ENCODE measurements at places on chromosomes 2 and 18.

DNA sequence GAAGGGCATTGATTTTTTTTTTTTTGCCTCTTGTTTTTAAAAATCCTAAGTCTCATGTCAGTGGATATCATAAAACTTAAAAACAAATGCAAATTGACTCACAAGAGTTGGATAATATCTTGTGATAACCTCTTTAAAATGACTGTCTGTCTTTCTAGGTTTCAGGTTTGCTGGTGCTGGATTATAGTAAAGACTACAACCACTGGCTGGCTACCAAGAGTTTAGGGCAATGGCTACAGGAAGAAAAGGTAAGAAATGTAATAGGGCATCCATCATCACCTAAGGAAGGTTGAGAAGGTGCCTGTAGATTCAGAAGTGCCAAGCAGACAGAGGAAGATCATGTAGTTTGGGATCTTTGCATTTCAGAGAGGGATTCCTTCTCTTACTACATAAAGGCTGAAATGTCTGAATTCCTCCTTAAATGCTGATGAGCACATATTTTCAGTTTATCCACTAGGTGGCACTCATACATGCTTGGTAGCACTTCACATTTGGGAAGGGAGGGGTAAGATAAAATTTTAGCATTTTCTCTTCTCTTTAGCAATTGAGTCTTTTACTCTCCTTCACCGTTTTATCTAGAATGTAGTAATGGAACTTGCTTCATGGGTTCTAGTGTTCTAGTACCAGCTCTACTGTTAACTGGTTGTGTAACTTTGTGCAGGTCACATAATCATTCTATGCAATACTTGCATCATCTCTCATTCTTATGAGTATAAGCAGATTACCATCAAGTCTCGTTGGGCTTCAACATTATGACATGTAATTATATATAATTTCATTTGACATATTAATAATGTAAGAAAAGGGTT lies 21.1 kb downstream of the CPS1 start:
- no peak for DNase-seq

DNA sequence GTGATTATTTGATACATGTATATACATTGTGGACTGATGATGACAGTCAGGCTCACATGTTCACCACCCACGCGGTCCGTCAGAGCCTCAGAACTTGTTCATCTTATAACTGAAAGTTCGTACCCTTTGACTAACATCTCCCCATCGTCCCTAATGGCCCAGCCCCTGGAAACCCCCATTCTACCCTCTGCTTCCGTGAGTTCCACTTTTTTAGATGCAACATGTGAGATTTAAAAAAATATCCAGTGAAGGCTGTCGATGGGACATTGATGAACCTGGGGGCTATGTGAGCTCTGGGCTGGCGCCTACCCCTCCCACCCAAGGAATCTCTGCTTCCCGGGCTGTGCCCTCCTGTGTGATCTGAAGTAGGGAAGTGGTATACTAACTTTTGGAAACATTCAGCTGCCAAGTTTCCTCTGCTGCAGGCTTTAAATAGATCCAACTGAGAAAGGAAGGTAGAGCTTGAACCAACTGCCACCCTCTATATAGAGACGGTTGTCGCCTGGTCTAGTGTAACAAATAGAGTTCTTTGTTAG lies 163.8 kb downstream of the FAM210A start:
- no peak for DNase-seq

DNA sequence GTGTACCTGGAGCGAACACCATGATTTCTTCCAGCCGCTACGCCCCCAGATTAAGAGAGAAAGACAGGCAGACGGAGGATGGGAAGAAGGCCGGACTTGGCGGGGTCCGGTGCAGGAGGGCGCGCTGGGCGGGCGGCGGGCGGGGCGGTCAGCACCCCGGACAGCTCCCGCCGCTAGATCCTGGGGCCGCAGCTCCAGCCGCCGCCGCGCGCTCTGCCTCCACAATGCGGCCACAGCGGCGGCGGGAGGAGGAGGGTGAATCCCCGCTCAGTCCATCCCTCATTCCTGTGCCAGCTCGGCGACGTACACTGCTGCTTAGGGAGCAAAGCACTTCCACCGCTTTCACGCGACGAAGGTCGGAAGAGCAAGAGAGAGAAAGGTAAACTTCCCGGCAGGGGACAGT lies at the start of gene AKAIN1:
AKAIN1 (minus strand) TSS at position 226 of the 403 bp plus-strand sequence; CDS start at position 22, 204 bp downstream.
- DNase-seq = no peak

DNA sequence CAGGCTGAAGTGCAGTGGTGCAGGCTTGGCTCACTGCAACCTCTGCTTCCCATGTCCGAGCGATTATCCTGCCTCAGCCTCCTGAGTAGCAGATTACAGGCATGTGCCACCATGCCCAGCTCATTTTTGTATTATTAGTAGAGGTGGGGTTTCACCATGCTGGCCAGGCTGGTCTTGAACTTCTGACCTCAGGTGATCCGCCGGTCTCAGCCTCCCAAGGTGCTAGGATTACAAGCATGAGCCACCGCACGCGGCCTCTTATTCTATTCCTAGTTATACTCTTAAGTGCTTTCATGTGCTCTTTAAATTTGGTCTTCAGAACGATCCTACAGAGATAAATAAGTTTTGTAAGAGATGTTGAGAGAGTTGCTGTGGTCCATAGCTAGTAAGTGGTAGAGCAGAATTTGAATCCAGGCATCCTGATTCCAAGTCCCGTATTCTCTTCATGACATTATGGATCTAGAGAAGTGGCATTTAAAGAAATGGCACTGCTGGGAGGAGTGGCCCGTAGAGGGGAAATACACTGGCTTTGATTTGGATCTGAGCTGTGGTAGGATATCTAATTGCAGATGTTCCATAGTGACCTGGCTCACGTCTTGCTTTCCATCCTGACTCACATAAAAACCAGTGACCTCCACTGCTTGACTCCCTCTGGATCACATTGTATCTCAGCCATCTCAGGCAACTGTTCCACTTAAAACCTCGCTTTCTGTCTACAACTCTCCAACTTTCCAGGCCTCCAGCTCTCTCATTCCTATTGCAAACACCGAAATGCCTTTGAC lies 22.8 kb upstream of the ME2 start:
- DNase-seq = no peak

DNA sequence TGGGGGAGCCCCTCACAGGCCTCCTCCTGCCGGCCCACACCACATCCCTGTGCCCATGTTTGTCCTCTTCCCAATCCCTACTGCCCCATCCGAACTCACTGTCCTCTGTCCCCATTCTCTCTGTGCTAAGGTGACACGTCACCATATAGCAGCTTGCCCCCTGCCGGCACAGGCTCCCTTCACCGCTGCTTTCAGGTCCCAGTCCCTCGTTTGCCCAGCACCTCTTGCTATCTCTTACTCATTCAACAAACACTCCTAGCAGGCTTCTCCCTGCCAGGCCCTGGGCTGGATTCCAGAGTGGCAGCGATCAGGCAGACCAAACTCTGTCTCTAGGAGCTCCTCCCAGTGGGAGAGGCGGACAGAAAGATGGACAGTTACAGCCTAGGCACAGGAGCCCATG lies 74.3 kb downstream of the TFCP2L1 start:
- DNase-seq = no peak

DNA sequence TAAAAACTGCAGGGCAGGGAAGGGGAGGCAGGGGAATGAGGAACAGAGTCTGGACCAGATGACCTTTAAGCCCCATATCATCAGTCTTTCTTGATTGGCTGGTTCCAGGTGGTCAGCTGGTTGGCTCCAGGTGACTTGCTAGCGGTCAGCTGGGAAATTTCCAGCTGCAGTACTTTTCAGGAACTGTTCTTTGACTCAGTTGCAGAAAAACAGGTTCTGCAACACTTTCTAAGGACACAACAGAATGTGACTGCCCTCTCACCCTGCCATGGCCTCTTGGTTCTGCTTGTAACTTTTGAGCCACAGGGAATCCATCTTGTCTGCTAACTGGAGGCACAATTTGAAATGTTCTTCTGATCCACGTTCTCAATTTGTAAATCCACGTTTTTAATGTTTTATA lies 278.3 kb upstream of the LRATD1 start:
- no peak for DNase-seq

- DNase-seq = no peak
Measured at GRCh38 chr2:20484810-20485611, 38.1 kb downstream of the RHOB start.

DNA sequence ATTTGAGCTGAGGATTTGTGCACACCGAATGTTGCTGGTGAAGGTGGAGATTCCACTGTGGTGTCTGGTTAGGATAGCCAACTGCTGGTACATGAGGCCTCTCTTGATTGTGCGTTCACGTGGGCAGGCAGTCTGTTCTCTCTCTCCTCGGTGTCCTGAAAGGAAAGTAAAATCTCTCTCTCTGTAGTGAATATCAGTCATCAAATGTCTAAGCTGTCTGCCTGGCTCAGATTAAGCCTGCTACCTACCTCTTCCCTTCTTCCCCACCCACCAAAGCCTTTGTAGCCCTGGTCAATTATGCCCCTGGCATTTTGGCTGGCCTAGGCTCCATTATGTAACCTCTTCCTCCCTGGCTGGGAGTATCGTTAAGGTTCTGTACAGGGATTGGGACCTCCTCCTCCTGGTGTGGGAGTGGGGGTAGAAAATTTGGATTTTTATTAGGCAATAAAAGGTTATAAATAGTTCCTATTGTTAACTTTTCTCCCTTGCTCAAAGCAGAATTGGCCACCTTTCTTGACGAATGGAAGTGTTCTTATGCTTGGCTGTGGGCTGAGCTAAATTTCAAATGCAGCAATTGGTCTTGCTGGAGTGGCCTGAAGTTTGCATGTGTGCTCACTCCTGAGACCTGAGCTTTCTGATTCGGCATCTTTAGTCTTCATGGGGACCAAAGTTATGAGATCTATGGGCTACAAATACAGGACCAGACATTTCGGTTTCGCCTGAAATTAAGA lies 148.8 kb downstream of the WDSUB1 start:
- DNase-seq = no peak

GRCh38 chr2:212730994-212731393 lies 192.4 kb upstream of the ERBB4 start:
- no peak for DNase-seq

DNA sequence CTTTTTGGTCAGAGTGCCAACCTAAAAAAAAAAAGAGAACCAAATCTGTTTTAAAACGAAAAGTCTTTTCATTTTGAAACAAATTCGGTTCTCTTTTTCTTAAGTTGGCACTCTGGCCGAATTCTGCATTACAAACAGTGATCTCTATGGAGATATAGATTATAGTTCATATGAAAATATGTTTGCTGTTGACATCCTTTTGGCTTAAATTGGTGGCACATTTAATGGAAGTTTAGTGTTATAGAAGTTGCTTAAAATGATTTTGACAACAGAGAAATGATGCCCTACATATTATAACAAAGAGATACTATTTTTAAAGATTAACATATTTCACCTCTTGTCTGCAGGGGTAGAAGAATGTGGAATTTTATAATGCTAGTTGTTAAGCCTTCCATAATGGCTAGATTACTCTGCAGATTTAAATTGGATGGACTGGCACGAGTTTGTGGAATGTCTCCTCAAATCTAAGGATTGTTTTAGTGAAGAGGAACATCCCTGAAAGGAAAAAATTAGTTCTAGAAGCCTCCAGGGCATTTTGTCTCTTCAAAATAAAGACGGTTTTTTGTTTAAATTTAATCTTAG lies 222.9 kb upstream of the CDH2 start:
- DNase-seq = no peak

DNA sequence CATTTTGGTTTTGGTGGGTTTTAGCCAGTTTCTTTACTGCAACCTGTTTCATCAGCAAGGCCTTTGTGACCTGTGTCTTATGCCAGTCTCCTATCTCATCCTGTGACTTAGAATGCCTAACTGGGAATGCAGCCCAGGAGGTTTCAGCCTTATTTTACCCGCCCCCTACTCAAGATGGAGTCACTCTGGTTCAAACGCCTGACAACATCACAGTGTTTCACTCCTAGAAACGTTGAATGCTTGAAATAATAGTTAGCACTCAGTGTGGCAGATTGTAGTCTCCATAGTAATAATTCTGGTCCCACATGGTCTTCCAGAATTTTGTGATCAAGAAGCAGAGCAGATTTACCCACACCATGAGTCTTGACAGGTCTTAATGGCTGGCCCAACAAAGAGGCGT lies 159.0 kb upstream of the TRIB2 start:
- DNase-seq = no peak

DNA sequence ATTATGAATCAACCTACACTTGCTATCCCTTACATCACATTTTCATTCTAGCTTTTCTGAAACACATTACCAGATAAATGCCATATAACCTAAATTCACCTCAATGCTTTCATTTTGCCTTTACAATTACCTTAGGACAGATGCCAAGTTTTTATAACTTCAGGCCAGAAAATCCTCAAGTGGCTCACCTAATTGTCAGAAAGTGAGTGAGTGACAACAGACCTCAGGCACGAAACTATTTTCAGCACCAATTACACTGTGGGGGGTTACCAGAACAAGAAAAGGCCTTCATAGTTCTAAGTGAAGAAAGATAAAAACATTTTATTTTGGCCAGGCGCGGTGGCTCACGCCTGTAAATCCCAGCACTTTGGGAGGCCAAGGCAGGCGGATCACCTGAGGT lies 52.3 kb upstream of the ST8SIA5 start:
- DNase-seq = no peak

DNA sequence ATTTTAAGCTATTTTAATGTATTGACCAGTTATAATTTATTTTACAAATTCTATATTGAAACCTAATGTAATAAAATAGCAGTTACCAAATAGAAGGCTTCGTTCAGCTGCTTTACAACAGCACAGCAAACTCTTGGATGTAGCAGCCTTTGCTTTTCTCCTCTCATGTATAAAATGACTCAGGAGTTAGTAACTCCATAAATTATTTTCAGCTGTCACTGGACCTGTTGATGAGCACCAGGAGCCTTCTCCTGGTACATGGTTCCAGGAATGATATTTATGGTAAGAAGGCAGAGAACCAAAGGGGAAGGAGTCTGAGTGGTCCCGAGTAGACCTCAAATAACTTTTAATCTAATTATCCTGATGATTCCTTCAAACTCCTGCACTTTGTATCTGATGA lies 256.4 kb upstream of the NETO1 start:
- no peak for DNase-seq

DNA sequence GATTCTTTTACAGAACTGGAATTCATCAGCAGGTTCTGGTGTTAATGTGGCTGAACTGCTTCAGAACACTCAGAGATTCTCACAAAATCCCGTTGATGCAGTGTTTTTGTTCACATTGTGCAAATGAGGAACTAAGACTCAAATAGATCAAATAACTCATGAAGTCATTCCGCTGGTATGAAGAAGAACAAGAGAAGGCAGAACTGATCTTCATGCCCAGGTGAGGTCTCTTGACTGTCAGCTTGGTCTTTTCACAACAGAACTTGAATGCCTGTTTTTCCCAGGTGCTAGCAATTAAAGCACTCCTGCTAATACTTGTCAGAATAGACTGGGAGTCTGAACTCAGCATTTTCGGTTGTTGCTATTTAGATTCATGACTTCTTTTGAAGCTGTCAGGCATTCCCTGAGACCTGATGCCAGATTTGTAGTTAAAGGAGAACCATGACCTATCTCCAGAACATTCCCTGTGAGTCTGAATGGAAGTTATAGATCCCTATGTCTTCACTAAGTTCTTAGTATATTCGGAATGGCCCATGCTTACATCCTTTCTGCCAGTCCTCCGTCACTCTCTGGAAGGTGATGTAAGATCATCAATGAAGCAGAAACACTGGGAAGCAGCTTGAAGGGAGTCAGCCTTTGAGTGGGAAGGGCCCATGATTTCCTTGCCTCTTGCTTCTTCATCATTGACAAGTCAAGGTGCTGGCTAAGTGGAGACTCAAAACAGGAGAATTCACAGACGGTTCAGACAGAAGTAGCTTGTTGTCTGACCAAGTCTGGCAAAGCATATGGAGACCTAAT lies 155.7 kb downstream of the MTCL1 start:
- no peak for DNase-seq

- no peak for DNase-seq
Measured at GRCh38 chr2:12661489-12661888, 55.2 kb upstream of the TRIB2 start.

All from stimulated activated CD8-positive, alpha-beta memory T cell treated with anti-CD3 and anti-CD28 coated beads, Interleukin-4, amount 100 ng/mL, for 1 hour (primary cell).